ENCODE measurements at places on chromosomes 6 and 20.

DNA sequence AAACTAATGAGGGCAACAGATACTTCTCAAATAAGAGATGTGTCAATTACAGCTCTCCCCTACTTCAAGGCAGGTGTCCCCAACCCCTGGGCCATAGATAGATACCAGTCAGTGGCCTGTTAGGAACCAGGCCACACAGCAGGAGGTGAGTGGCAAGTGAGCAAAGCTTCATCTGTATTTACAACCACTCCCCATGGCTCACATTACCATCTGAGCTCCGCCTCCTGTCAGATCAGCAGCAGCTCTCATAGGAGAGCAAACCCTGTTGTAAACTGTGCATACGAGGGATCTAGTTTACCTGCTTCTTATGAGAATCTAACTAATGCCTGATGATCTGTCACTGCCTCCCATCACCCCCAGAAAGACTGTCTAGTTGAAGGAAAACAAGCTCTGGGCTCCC, 422.1 kb downstream of the GJA1 start:
- DNase-seq = peak; percentile 63

DNA sequence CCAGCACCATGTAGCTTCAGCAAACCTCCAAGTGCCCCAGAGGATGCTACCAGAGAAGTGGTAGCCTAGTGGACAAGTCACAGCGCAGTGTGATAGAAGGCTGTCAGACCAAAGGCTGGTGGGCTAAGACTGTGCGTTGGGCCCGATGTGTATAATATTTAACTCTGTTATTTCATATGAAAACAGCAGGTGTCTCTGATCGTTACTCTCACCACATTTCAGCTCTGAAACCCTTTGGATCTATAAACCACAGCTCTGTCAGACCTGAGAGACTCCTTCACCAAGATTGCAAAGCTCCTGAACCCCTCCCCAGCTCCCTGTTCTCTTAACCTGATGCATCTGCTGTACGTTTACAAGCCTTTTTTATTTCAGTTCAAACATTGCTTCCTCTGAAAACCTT, 43.8 kb downstream of the ISM1 start:
- no peak for DNase-seq

GRCh38 chr20:58542411-58543095, 27.4 kb upstream of the APCDD1L start:
- no peak for DNase-seq

- no peak for DNase-seq
Measured at GRCh38 chr6:117417851-117418250, 7.9 kb downstream of the ROS1 start.

- DNase-seq = no peak
Measured at GRCh38 chr6:34240329-34241248, 3.9 kb downstream of the HMGA1 start.

GRCh38 chr6:15264902-15265761, 19.3 kb downstream of the JARID2 start:
- no peak for DNase-seq

DNA sequence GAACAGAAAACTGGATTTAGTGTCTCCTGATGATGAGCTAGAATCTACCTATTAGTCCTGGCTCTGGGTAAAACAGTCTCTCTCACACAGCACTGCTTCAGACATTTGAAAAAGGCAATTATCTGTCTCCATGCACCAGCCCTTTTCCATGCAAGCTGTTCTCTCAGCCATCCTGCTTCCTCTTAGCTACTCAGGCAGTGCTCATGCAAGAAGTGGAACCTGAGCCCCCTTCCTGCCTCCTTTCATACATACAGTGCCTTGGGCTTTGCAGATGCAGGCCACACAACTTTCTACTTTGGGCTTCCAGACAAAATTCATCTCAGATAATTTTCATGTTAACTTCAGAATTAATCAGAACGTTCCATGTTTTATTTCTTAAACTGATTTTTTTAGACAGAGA, 151.3 kb downstream of the RALGAPA2 start:
- no peak for DNase-seq

GRCh38 chr20:40191573-40191972, 497.5 kb downstream of the MAFB start:
- DNase-seq = no peak

DNA sequence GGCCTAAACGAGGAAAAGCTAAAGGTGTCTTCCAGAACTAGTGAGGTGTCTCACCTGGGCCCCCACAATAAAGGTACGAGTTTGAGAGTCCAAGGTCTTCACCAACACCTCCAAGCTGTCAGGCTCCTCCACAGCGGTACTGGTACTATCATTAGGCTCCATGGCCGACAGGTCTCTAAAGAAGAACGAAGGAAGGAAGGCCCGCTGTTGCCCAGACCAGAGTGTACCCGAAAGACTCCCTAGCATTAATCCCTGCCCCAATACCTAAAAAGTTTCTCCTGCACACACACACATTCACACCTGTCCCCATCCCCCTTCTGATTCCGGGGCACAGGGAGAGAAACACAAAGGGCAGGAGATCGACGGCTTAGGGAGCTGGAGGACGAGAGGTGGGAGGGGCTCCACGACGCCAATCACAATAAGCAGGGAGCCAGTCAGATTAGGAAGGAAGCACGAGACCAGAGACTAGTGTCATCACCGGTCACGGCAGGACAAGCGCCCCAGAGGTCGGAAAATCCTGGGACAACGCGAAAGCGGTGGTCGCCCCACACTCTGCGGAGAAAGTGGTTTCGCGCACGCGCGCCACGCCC, 764 bp downstream of the BAG6 start:
- peak; percentile 96 for DNase-seq

GRCh38 chr20:8875586-8875985, 193.3 kb upstream of the PLCB4 start:
- DNase-seq = no peak

GRCh38 chr6:124661097-124661661, 301.1 kb upstream of the RNF217 start:
- peak; percentile 2 for DNase-seq

DNA sequence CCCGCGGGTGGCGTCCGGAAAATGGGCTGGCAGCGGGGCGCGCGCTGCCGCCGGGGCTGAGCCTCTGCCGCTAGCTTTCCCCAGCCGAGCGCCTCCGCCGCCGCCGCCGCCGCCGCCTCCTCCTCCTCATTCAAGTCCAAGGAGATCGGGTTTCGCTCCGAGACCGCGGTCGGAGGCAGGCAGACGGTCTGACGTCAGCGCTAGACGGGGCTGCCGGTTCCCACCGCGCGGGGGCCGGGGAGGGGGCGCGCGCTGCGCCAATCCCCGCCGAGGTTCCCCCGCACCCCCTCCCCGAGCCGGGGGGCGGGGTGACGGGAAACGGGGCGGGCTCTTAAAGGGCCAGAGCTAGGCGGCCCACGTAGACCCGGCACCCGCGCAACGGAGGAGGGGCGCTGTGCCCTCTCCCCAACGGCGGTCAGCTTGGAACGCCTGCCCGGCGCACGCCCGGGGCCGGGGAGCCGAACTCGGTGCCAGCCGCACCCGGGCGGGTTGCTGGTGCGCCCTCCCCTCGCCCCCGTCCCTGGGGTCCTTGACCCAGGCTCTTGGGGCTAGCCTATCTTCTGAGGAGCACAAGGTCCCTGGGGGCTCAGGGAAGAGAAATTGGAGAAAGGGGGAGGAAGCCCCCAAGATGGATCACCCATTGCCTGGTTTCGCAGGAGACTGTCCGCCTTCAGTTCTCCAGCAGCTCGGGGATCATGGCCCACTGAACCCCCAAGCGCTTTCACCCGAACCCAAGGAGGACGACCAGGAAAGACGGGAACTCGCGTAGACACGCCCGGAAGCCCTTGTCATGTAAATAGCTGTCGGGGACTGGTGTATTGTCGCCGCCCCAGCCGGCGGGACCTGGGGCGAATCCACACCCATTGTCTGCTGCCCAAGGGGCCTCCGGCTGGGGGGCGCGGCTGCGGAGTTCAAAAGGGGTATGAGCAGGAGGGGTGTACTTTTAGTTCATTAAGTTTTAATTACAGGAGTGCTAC, at the start of gene PMEPA1:
PMEPA1 (minus strand) TSS at position 193 of the 977 bp plus-strand sequence. CDS start 433 bp downstream, outside the sequence.
- peak; percentile 98 for DNase-seq

DNA sequence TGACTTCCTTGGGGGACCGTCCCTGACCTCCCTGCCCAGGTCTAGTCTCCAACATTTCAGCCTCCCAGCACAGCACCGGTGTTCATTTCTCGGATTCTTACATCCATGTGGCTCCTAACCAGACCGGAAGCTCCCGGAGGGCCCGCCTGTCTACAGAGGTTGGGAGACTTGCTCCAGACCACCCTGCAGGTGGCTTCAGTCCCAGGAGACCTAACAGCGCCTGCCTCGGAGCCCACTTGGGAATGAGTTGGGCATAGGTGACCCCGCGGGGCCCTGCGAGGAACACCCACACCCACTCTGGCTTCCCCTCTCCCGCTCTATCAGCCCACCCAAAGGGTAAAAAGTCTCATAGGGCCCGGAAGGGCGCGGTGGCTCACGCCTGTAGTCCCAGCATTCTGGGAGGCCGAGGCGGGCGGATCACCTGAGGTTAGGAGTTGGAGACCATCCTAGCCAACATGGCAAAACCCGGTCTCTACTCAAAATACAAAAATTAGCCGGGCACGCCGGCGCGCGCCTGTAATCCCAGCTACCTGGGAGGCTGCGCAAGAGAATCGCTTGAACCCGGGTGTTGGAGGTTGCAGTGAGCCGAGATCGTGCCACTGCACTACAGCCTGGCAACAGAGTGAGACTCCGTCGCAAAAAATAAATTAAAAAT, 5.4 kb downstream of the DPPA5 start:
- no peak for DNase-seq

- no peak for DNase-seq
Measured at GRCh38 chr20:3887876-3888620, 1.1 kb upstream of the PANK2 start.

DNA sequence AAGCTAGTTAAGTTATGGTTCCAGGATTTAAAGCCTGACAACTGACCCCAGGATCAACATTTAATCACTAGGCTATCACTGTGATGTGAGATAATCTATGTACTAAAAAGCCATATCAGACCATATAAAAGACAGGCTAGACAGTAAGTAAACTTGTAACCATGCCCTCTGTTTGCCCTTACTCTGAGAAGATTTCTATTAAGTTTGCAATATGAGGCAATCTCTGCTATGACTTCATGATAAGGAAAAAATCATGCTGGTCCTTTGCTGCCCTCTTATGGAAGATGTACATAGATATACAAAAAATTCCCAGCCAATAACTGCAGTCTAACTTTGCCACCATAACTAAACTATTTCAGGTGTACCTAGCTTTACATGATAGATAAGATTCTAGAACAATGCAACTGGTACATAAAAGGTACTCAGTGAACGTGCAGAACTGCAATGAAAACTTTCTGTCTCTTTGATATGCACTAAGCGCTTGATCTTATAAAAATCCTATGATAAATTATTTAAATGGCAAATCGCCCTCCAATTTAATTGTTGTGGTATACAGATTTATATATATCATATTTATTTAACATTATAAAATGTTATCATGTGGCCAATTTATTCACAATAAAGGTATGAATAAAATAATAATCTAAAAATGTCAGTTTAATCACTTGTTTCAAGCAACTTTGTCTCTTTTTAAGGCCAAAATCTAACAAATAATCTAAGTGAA, 70.5 kb downstream of the FAM217A start:
- DNase-seq = peak; percentile 48

DNA sequence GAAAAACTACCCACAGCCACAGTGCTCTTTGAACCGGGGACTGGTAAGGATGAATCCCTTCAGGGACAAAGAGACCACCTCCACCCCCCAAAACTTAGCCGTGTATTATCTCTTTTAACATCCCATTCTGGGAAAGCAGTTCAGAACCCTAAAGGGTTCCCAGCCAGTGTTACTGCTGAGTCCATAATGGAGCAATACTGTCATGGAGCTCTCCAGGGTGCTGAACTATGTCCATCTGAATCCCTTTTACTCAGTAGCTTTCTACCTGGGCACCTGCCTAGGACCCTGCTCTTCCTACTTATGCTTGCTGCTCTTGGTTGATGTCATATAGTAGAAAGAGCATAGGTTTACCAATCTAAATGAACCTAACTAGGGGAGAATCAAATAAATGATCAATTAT, 22.3 kb upstream of the SAYSD1 start:
- peak; percentile 81 for DNase-seq

GRCh38 chr20:62190639-62191411, 8.0 kb downstream of the MTG2 start:
- DNase-seq = no peak

GRCh38 chr20:2101057-2101864, at the start of gene STK35:
Gene STK35 (plus strand): TSS chr20:2101827. CDS start chr20:2101882, 55 bp downstream.
- DNase-seq = no peak

DNA sequence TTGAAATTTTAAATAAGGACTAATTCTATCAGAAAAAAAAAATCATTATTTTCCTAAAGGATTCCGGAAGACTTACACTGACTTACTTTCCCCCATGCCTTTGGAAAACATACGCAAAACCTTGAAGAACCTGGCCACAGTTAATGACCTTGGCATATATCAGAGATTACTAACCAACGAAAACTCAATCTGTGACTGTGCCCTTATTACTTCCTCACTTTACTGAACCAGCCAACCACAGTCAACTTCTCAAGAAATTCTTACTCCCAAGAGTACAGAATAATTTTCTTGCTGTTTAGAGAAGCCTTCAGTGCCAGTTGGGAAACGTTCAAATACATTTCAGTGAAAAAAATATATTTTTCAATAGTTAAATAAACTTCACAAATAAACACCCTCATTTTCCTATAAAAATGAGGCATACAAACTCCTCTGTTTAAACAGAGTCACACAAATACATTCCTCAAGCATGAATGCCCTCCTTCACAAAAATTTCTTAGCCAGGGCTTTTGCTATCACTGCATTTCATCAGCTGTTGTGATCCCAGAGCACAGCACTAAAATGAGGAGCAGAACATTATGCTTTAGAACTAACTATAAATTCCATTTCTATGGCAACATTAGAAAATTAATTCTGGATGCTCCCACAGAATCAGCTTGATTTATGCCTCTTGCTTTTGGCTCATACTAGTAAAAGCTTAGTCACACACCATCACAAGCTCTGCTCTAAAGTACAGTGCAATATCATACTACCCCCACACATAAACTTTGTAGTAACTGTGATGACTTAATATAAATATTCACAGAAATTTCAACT, 117.6 kb downstream of the DST start:
- DNase-seq = no peak

GRCh38 chr20:59888050-59888449, 45.4 kb downstream of the SYCP2 start:
- DNase-seq = no peak

GRCh38 chr20:61791995-61792394, 273.7 kb downstream of the TAF4 start:
- DNase-seq = no peak

- no peak for DNase-seq
Measured at GRCh38 chr20:3045042-3045815, 623 bp upstream of the MRPS26 start.

DNA sequence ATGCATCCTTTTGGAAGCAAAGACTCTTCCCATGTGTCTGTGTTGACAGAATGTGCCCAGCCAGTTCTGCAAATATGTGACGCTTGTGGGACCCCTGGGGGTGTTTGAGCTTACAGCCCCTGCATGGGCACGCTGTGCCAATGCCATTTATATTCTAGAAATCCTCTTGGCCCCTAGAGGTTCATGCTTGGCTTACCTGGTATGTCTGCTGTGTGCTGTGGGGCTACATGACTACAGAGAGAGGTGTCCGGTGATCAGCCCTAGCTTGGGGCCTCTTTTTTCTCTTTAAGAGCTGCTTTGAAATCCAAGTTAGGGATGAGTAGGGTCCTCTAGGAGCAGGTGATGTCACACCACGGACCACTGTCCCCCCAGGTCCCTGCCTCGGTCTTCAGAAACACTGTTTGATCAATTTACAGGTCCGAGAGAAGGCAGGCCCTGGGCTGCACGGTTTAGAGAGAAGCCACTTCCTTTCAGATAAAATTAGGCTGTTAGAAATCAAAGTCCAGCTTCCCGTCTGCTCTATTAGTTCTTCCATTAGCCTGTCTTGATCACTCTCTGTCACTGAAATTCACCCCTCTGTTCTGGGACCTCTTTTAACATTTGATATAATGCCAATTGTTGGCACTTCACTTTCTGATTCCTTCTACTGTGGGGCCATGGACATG, 26.5 kb downstream of the BCAS4 start:
- DNase-seq = no peak

Data from mesendoderm (in vitro differentiated cells).